ENCODE measurements at places on chromosomes 3 and 15.

GRCh38 chr15:31811641-31812040 lies 218.7 kb upstream of the CHRNA7 start:
- no peak for DNase-seq

GRCh38 chr3:164604687-164605086 lies 473.6 kb downstream of the SI start:
- no peak for DNase-seq

GRCh38 chr3:99648101-99648500 lies 9.7 kb downstream of the COL8A1 start:
- peak; percentile 92 for DNase-seq

DNA sequence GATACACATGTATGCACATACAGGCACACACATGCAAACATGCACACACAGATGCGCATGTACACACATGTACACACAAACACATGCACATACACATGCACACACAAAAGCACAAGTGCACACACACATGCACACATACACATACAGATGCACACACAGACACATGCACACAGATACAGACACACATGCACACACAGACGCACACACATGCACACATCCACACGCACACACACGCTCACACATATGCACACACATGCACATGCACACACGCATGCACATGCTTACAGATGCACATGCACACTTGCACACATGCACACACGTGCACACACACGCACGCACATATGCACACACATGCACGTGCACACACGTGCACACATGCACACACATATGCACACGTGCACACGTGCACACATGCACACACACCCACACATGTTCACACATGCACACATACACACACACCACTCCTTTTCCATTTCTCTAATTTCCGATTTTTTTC lies 283.8 kb upstream of the FRG2C start:
- DNase-seq, result no peak

DNA sequence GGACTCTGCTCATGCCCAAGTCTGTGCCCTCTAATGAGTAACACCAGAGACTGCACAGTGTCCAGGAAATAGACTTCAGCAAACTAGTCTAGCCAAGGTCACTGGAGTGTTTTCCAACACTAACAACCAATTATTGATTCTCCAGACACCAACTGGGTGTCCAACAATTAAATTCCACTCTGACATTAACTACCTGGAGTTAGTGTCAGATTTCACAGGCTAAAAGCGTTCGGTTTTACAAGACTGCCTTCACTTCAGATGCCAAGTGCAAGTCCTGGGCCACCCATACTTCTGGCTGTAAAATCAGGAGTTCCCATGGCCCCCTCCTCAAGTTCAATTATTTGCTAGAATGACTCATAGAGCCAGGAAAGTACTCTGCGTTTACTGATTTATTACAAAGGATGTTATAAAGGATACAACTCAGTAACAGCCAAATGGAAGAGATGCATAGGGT lies 20.8 kb upstream of the CFAP161 start:
- no peak for DNase-seq

DNA sequence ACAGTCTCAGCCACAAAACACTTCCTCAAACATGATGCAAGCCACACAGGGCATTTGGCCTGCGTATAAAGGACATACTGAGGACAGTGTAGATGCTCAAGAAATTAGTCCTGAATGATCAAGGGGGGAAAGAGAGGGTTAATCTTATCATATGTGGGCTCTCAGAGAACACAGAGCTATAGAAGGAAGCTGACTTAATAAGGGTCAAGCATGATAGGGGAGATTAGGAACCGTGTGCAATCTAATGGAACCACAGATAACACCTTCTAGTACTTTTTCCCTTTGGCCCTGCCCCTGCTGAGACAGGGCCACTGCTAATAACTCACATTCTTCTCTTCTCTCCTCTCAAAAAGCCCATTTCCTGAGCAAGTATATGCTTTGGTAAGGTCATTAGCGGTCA lies 114.1 kb upstream of the ADAMTS9 start:
- DNase-seq, result no peak

DNA sequence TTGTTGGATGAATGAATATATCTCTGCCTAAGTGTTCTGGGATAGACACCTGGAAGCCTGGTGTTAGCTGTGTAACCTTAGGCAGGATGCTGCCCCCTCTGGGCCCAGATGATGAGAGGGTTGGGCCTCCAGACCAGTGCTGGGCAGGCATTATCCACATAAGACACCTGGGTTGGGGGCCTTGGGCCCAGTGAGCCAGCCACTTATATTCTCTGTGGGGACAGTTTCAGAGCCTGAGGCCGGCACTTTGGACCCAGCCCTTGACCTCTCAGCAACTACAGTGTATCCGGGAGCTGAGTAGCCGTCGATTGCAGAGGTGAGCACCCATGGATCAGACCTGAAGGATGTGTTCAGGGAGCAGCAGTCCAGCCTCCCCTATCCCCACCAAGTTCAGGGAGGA lies 2.2 kb downstream of the HEMK1 start:
- DNase-seq, result no peak

- no peak for DNase-seq
Observed at GRCh38 chr15:52233405-52233804, 42.2 kb upstream of the GNB5 start.

GRCh38 chr3:99633887-99634558 lies 4.4 kb upstream of the COL8A1 start:
- DNase-seq, result peak; percentile 72

DNA sequence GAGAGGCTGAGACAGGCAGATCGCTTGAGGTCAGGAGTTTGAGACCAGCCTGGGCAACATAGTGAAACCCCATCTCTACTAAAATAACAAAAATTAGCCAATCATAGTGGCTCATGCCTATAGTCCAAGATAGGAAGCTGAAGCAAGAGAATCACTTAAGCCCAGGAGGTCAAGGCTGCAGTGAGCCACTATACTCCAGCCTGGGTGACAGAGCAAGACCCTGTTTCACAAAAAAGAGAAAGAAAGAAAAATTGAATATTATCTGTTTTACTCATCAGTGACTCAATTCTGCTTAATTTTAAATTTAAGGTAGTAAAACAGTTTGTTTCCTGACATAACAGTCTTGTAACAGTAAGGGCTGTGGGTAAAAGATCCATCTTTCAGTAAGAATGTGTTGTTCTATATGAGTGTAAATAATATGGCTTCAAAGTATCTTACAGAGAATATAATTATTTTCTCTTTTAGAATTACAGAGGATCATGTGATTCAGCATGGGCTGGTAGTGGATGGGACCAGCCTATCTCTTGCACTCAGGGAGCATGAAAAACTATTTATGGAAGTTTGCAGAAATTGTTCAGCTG lies 85.8 kb downstream of the ATP11B start:
- DNase-seq, result no peak

- no peak for DNase-seq
Observed at GRCh38 chr3:37551857-37552256, 309.8 kb upstream of the CTDSPL start.

DNA sequence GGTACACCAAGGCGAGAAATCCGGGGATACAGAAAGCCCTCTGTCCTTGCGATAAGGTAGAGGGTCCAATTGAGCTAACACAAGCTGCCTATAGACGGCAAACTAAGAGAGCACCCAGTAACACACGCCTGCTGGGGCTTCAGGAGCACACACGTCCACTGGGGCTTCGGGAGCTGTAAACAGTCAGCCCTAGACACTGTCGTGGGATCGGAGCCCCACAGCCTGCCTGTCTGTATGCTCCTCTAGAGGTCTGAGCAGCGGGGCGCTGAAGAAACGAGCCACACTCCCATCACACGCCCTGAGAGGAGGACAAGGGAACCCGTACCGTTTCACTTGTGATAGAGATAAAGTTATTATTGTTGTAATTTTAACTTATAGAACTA lies 486 bp downstream of the SAMMSON start:
- peak; percentile 63 for DNase-seq
